ENCODE measurements at places on chromosomes 2 and 18. TPM values are rescaled to one million over a fixed set of nuclear protein-coding genes. Genes with fewer than 3 reads are reported as not detected.

DNA sequence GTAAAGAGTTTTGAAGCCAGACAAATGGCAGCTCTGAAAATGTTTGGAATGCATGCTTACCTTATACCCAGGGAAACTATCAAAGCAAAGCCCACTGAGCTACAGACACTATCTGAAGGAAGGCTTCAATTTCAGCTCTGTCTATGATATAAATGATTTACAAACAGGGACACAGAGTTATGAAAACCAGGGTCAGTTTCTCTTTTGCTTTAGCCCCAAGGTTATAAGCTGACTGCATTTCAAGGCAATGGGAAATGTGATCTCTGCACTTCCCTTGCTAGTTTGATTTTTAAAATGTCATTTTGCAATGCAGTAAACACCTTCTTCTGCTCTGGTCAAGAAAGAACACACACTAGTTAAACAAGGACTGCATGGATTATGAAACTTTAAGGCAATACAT is 65.2 kb upstream of the CCDC195 start:
- DNase-seq = no peak

GRCh38 chr2:61688369-61689334 is 150.5 kb upstream of the XPO1 start:
- DNase-seq = no peak

DNA sequence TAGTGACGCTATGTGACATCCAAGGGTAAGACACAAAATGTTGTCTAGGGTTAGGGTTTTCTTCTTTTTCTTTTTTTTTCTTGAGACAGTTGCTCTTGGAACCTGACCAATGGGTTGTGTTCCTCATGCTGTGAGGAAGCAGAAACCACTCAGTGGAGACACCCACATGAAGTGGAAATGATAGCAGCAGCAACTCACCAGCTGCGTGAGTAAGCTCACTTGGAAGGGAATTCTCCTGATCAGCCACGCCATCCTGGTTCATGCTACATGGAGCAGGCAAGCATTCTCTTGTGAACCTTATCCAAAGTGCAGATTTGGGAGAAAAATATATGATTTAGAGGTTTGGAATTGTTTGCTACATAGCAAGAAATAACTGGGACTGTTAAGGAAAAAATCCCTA is 863.7 kb downstream of the EPHA4 start:
- DNase-seq = no peak

- DNase-seq = no peak
Observed at GRCh38 chr2:19124135-19124534, 234.3 kb downstream of the OSR1 start.

GRCh38 chr2:11984316-11985158 is 238.1 kb downstream of the LPIN1 start:
- no peak for DNase-seq

- no peak for DNase-seq
Observed at GRCh38 chr2:220696280-220696669, 875.8 kb downstream of the EPHA4 start.

GRCh38 chr2:7063789-7064188 is 146.6 kb downstream of the RNF144A start:
- DNase-seq = no peak

DNA sequence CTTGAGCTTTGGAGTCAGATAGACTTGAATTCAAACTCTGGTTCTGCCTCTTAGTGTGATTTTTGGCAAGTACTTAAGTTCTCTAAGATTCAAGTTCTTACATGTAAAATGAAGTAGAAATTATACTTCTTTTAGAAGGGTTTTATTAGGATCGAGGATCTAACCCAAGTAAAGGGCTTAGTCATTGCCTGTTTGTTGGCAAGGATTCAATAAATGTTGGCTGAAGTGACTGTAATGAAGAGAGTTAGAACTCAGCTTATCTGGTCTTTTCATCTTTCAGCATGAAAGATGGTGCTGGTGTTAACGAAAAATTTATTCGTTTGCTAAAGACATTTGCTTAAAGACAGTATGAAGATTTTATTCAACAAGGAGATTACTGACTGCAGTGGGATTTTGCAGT is 315.9 kb upstream of the THUMPD2 start:
- DNase-seq = no peak

DNA sequence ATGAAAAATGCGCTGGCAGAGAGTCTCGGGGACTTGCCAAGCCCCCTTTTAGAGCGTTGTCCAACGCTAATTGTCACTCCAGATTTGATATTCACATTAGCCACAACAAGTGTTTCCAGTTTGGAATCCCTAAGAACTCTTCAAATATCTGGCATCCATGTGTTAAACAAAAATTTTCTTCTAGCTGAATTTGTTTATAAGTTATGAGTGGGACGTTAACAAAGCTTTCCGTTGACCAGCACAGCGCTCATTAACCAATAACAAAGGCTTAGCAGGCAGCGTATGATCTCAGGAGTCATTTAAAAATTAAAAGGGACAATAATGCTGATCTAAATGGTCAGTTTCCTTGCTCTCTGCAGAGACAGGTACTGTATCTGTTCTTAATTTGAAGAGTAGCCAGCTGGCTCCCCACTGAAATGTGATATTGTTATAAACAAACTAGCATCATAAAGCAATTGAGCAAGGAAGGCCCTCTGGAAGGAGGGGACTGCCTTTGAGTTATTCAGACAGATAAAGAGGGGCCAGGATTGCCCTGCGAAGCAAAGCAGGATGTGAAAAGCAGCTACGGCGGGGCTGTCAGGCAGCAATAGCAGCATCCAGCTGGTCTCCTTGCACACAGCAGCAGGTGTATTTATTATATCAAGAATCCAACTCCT is 337.2 kb upstream of the SALL3 start:
- no peak for DNase-seq

DNA sequence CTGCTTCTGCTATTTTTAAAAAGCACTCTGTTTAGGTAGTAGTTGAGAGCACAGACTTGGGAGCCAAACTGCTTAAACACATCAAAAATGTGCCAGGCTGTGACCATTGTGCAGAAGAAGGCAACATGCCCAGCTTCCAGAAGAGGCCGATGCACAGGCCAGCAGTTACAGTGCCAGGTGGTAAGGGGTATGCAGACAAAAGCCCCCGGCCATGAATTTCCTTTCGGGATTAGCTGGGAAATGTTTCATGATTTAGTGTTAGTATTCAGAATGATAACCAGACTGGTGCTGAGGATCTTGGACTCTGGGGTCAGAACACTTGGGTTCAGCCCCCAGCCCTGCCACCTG is 40.0 kb upstream of the ATG16L1 start:
- DNase-seq = no peak

- no peak for DNase-seq
Observed at GRCh38 chr18:56738184-56738583, 87.0 kb downstream of the WDR7 start.

DNA sequence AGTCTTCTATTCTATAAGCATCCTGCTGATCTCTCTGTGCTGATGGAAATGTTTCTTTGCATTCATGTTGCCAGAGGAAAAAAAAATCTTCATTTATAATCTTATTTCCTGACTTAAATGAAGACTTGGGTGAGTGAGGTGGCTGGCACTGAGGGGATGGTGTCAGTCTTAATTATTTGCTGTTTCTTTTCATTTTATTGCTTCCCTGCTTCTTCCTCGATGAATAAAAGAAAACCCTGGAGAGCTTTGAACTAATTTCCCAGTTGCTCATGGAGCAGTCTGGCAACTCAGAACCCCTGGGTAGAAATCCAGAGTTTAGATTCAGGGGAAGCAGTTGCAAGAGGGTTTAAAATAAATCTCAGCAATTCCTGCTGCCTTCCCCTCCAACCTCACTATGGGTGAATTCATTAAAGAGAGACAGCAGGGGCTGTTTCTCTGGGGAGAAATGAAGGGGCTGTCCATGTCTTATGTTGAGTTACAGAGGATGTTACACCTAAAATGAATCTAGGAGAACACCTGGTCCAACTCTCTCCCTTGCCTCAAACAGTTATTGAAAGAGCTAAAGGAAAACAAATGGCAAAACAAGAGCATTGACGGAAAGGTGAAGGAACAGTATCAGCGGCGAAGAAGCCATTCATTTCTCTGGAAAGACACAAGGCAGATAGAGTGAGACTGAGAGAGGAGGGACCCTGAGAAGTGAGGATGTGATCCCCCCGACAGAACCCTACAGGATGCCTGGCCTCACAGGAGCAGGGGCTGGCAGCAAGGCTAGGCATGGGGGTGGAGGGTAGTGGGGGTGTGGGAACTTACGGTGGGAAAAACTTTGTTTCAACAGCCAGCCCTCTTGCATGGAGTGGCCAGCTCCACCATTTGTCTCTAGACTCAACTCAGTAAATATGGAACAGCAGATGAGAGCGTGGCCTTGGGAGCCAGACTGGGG is 41.0 kb downstream of the SP110 start:
- no peak for DNase-seq

GRCh38 chr2:71833855-71834560 is 313.7 kb downstream of the CYP26B1 start:
- DNase-seq = peak; percentile 12

- DNase-seq = no peak
Observed at GRCh38 chr2:169644173-169644572, 50.0 kb downstream of the CFAP210 start.

DNA sequence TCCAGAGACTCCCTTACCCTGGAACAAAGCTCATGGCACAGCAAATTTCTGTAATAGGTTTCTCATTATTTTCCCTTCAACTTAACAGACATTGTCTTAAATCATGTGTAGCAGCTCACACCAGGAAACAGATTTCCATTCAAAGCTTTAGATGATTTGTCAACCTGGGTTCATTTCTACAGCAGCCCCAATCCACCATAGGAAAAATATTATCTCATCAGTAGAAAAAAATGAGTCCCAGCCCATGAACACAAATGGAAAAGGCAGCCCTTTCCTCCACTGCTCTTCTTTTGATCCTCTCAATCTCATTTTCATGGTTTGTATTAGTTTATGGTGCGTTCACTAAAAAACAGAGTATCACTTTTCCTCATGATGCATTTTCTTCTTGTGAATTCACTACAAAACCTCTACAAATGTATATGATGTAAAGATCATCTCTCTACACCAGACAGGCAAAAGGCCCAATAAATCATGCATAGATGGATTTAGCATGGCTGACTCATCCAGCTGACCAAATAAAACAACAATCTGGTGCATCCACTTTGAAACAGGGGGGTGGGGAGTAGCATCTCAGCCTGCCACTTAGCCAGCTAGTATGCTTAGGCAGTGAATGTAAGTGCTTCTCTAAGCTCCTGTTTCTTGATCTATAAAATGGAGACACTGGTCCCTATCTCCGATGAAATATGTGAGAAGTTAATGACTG is 78.6 kb downstream of the SATB2 start:
- DNase-seq = no peak

DNA sequence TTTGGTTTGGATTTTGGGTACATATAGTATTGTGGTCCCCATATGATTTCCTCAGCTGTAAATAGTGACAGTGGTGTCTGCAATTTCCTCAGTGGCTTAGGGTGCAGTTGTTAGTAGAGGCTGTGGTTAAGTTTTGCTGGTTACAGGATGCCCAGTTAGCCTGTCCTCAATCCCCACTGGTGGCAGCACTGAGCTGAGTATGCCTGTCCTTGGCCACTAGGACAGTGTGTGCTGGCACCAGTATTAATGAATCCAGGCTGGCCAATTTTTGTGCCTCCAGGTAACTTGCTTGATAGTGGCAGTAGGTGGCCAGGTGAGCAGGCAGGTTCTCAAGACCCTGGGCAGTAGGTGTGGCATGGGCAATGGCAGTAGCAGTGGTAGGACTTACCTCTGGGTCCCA is 973.1 kb downstream of the TMEM182 start:
- no peak for DNase-seq

GRCh38 chr2:37464067-37464466 is 119.6 kb downstream of the QPCT start:
- DNase-seq = no peak

- DNase-seq = no peak
Observed at GRCh38 chr2:42754776-42755140, 9.2 kb downstream of the OXER1 start.

DNA sequence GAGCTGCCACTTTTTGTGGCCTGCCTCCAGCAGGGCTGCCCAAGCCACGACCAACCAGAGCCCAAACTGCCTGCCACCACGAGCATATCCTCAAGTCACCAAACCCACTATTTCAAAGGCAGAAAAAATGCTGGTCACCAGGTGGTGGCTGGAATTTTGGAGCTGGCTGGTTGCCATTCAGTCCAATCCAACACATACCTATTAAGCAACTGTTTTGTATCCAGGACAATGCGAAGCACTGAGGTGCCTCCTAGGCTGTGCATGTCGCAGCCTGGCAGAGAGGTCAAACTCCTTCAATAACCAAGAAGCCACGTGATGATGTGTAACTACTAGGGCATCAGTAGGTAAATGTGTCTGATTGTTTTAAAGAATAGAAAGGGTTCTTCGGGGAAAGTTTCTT is 108.3 kb upstream of the PPP1CB start:
- DNase-seq = peak; percentile 80

DNA sequence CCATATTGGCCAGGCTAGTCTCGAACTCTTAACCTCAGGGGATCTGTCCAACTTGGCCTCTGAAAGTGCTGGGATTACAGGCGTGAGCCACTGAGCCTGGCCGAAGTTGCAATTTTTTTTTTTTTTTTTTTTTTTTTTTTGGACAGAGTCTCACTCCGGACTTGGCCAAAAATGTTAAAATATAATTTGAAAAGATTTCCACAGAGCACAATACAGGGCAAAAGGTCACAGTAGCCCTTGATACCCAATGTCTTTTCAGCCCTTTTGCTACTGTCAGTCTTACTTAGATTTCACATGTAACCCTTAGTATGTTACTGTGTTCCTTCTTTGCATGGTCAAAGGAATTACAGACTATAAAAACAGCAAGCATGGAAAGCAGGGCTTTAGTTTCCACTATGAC is 42.6 kb upstream of the MAPRE2 start:
- DNase-seq = no peak

DNA sequence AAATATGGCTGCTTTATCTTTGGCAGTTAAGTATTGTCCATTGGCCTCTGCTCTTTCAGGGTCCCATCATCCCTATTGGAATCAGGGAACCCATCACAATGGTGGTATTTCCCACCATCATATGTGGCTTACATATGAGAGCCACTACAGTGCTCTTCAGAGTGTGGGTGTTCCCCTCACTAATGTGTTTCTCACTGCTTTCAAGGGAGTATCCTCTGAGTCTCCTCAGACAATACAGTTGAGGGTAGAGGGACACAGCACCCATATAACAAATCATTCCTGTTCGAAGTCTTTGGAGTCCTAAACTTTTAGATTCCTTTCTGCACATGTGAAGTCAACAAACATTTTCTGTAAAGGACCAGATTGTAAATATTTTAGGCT is 48.8 kb upstream of the DNAJC10 start:
- no peak for DNase-seq

- no peak for DNase-seq
Observed at GRCh38 chr2:20797096-20797495, 25.8 kb downstream of the LDAH start.

GRCh38 chr18:35278969-35279368 is 11.1 kb downstream of the ZSCAN30 start:
- no peak for DNase-seq

- peak; percentile 49 for DNase-seq
Observed at GRCh38 chr2:158837645-158838044, 42.5 kb downstream of the DAPL1 start.

- DNase-seq = peak; percentile 69
Observed at GRCh38 chr2:113219889-113220641, 46.3 kb downstream of the PSD4 start.

GRCh38 chr2:100886085-100886484 is 66.1 kb downstream of the NPAS2 start:
- no peak for DNase-seq

Gene CHCHD5
- total RNA-seq = 14.6 TPM

Gene GAL3ST2
- total RNA-seq = not detected

Gene TSN
- total RNA-seq = 50.8 TPM

Gene IL36A
- total RNA-seq = not detected

Gene YWHAQ
- 270 TPM for total RNA-seq

Gene TRPM8
- not detected for total RNA-seq

Gene SPATA3
- 0.54 TPM for total RNA-seq

Gene SIX3
- total RNA-seq = not detected

Gene ACVR1
- total RNA-seq = 55.8 TPM

Gene VSNL1
- 0.45 TPM for total RNA-seq

Gene ICOS
- 0.59 TPM for total RNA-seq

Gene CXCR1
- 0.13 TPM for total RNA-seq

Measured in thyroid gland (tissue), 4 donors.